ENCODE measurements at places on chromosomes 7 and 10. TPM values are rescaled to one million over a fixed set of nuclear protein-coding genes. Genes with fewer than 3 reads are reported as not detected.

The CNTNAP2 gene
- 47.8 TPM for total RNA-seq

The HTR5A gene
- not detected for total RNA-seq

The ADAM8 gene
- total RNA-seq, result 1.2 TPM

The HIP1 gene
- total RNA-seq, result 31.4 TPM

The TAS2R3 gene
- total RNA-seq, result 0.99 TPM

GRCh38 chr7:37109016-37109683, 339.5 kb downstream of the ELMO1 start:
- no peaks in the 10 kb centered on the region for H3K27me3 ChIP-seq
- H3K4me3 ChIP-seq, result no peak overlapping the region
- H3K4me1 ChIP-seq, result no peaks in the 10 kb centered on the region
- no peak for DNase-seq

GRCh38 chr10:62414359-62414758, 40.2 kb downstream of the ZNF365 start:
- H3K27me3 ChIP-seq, result no peaks in the 10 kb centered on the region
- DNase-seq, result peak; percentile 18
- H3K4me3 ChIP-seq, result no peak overlapping the region

DNA sequence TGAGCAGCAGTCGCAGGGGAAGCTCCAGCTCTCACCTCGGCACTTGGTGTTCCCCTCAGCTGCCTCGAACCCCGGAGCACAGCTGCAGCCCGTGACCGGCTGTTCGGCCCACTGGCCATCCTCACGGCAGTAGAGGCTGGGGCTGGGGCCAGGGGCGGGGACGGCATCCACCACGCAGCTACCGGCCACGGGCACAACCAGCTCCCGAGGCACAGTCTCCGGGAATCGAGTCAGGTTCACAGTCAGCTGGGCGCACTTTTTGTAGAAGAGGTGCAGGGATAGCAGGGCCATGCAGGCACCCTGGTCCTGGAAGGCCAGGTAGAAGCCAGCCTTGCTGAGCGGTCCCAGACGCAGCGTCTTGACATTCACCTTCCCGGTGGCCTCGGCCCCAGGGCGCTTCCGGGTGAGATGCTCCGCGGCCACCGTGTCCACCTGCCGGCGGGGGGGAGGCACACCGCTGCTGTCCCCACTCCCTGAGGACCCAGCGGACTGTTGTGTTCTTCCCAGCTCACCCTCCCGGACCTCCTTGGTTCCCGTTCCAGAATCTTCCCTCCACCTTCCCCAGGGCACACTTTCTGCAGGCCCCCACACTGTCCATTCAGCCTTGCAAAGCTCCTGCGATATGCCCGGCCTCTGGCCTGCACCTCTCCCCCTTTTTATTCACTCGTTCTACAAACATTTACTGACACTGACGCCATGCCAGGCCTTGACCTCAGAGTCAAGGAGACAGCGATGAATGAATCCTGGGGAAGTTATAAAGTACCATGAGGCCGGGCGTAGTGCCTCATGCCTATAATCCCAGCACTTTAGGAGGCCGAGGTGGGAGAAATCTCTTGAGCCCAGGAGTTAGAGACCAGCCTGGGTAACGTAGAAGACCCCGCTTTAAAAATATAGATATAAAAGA, 4.8 kb downstream of the EPHB4 start:
- no peak overlapping the region for H3K4me3 ChIP-seq
- peaks cover 8% of the 10 kb centered on the region for H3K4me1 ChIP-seq
- H3K27me3 ChIP-seq, result no peaks in the 10 kb centered on the region
- H3K36me3 ChIP-seq, result peaks cover 61% of the 10 kb centered on the region
- H3K27ac ChIP-seq, result no peak overlapping the region

DNA sequence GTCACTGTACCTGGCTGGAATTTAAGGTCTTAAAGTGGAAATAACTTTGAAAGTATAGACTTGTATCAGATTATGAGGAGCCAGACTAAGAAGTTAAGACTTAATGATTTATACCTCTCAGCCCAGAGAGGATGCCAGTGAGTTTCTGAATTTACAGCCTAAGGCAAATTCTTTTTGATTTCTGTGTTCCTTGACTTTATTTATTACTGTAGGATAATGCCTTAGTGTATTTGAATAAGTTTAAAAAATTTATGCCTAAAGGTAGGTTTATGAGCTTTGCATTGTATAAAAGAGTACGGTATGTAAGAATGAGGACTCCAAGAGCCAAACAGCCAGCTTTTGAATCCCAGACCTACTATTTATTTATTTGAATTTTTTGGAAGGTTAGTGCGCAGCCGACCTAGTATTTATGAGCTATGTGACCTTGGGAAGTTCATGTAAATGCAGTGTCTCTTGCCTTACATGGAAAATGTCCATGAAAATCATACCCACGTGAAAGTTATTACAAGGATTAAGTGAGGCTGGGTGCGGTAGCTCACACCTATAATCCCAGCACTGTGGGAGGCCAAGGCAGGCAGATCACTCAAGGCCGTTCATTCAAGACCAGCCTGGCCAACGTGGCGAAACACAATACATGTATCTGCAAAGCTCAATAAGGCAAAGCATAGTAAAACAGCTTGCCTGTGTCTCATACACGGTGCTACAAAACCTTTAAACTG, 174.6 kb downstream of the AUTS2 start:
- no peak overlapping the region for H3K4me3 ChIP-seq
- no peaks in the 10 kb centered on the region for H3K27me3 ChIP-seq
- no peaks in the 10 kb centered on the region for H3K36me3 ChIP-seq
- no peak overlapping the region for H3K27ac ChIP-seq
